Fibroblast of mammary gland (primary cell): ENCODE measurements at places on chromosomes 12 and 14.
A peak's percentile ranks its signal among the peaks of the same experiment; 100 is the strongest.

- DNase-seq: peak; percentile 52
Observed at GRCh38 chr12:57276935-57277563, 26.1 kb upstream of the STAC3 start.

GRCh38 chr12:111753144-111753881, 13.4 kb upstream of the ALDH2 start:
- peak; percentile 69 for DNase-seq

DNA sequence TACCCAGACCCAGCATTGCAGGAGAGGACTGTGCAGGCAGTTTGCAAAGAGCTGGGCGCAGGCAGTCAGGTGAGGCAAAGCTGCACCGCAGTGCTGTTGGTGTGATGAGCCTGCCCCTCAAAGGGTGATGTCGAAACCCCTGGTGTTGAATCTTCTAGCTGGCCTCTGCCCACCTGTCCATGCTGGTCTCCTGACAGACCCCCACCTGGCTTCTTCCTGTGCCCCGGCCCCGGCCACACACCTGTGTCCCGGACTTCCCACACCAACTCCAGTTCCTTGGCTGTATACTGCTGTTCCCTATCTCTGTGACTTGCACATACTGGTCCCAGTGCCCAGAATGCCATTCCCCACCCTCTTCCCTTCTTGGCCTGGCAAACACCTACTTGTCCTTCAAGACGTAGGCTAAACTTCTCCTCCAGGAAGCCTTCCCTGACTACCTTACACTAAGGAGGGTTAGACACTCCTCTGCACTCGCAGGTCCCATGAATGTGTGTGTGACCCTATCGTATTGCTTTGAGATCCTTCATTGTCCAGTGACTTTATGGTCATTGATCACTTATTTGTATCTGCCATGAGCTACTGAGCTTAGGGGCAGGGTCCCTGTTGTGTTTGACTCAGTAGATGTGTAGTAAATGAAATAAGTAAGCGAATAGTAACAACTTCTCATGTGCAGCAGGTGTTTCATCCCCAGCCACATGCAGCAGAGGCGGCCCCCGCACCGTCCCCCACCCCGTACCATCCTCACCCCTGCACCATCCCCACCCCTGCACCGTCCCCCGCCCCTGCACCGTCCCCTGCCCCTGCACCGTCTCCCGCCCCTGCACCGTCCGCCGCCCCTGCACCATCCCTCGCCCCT, 37.4 kb downstream of the ESRRB start:
- no peak for DNase-seq

GRCh38 chr14:74038020-74038859, 19.1 kb downstream of the BBOF1 start:
- peak; percentile 66 for DNase-seq

GRCh38 chr14:50320283-50320682, 8.2 kb downstream of the DMAC2L start:
- peak; percentile 87 for DNase-seq

DNA sequence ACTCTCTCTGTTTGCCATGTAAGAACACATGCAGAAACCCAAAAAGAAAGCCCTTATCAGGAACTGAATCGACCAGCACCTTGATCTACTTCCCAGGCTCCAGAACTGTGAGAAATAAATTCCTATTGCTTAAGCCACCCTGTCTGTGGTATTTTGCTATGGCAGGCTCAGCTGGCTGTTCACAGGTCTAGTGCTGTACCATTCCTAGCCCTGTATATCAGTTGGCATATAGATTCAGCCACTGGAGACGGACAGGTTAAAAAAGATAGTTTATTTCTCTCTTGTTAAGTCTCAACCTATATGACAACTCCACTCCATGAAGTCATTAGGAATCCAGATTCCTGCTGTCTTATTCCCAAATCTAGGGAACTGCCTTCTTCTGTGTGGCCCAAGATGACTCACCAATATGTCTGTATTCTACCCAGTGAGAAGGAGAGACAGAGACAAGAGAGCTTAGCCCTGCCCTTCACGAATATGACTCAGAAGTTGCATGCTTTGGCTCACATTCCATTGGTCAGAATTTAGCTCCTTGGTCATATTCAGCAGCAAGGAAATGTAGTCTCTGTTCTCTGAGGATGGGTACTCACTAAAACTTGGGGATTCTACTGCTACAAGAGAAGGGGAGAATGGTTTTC, 57.0 kb downstream of the PLEKHG7 start:
- peak; percentile 97 for DNase-seq

DNA sequence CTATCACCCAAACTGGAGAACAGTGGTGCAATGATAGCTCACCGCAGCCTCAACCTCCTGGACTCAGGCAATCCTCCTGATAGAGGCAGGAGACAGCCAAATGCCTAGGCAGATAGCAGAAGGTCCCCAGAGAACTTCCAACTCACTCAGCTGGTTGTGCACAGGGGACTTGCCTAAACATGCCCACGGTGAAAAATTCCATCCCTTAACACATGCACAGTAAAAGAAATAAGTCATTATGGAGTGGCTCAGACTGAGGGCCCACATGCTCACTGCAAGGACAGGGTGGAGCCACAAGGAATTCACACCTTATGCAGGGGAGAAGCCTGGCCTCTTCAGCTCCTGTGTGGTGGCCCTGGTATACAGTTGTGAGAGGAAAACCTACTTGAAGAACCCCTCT, 525.8 kb upstream of the ATP2B1 start:
- DNase-seq: peak; percentile 49

DNA sequence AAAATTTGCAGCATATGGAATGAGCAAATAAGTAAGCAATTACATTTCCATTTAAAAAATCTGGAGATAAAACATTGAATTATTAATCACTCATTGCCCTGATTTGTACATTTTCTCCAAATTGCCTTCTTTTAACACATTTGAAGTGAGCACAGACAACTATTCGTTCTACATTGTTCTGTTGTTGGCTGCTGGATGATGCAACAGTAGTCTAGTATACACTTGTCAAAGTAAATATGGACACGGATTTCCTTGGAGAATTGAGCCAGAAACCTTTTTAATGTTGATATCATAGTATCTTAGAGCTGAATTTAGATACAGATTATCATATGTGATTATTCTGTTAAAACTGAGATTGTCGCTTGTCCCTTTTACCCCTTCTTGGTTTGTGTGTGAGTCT, 188.2 kb downstream of the FUT8 start:
- DNase-seq: no peak

DNA sequence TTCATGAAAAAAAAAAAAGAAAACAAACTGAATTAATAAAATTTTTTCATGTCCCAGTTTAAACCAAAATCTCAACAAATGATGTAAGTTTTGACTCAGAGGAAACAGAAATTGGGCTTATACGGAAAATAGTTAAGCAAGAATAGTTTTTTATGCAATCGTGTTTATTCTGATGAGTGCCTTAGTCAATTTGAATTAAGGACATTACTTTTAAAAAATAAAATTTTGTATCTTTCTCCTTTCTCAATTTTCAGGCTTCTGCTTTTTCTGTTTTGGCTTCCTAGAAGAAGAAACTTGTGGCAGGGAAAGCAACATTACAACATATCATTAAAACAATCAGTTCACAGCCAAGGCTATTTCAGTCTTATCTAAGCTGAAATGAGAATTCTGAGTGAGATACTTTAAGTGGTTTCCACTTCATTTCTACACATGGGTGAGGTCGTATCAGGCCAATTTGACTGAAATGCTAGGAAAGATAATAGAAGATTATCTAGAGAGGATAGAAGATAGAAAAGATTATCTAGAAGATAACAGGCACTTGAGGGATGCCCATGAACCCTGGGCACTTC, 52.4 kb downstream of the BCL2L14 start:
- no peak for DNase-seq

DNA sequence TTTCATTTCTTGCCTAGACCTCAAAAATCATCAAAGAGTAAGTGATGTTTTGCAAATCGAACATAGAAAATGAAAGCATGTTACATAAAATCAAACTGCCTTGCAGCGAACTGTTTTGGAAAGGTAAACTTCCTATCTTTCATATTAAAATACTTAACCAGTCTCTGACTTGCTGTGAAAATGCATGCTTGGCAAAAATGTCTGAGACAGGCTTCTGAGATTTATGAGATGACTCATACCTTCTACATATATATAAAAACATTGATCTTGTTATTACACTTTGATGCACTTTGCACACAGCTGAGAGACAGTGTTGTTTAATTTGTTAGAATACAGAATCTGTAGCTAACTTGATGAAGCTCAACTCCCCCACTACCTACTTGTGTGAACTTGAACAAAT, 179.1 kb downstream of the KITLG start:
- peak; percentile 57 for DNase-seq

DNA sequence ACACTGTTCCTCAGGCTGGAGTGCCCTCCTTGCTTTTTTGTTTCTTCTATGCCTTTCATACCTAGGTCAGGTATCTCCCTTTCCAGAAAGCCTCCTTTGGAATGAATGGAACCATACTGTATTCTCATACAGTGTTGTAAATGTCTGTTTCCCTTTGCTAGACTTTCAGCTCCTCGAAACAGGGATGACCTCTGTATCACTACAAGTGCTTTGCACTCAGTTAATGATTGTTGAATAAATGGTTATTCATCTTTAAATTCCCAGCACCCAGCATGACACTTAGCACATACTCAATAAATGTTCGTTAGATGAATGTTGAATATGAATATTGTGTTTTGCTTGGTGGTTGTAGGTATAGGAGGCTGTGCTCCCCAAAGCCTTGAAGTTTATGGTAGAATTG, 5.9 kb upstream of the TULP3 start:
- no peak for DNase-seq

GRCh38 chr12:1384910-1385309, 209.5 kb downstream of the FBXL14 start:
- no peak for DNase-seq

DNA sequence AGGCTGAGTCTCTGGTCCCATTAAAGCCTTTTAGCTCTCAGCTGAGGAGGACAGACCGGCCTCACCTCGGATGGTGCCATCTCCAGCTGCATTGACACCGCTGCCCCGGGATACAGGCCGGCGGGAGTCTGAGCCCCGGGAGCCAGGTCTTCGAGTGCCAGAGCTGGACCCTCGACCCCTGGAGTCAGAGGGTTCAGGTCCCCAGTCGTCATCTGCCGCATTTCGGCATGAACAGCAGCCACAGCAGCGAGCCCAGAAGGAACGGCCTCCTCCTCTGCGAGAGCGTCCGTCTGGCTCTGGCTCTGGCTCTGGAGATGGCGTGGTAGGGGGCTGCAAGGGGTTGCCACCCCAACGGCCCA, 1.0 kb downstream of the TGM1 start:
- no peak for DNase-seq

DNA sequence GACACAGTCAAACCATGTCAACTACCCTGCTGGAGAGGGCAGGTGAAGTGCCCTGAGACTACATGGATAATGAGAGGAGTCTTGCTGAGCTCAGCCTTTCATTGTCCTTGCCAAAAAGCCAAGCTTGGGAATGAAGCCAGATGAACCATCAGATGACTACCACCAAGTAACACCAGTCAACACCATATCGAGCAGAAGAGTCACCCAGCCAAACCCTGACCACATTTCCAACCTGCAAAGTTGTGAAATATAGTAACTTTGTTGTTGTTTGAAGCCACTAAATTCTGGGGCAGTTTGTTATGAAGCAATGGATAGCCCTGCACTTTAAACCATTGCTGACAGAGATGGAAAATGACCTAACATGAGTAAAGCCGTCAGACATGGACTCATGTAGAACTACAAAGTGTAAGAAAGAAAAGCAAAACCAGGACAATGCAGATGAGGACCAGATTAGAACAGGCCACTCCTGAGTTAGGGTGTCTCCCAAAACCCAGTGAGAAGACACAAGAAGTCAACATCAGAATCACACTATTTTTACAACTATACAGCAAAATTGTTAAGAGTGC, 12.5 kb upstream of the CRADD start:
- DNase-seq: peak; percentile 85

DNA sequence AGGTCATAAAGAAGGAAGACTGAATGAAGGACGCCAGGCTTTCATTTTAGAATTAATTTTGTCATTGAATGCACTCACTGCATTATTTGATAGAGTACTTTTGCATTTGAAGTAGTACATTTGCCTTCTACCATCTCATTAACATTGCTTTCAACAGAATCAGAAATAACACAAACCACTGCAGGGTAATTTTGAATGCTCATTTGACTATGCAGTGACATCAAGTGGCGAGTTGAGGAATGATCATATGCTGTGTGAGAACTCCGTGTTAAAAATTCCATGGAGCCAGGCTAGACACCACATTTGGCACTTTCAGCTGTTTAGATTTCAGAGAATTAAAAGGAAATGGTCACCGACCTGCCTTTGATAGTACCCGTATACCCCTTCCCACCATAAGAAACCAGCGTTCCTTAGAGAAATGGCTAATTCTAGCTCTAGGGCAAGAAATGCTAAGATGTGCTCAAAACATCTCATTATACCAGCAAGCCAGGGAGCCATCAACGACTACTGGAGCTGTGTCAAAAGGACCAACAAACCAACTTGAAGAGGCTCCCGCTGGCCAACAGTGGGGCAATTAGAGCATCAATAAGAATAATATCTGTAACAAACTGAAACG, 16.5 kb downstream of the HEBP1 start:
- DNase-seq: peak; percentile 74

- no peak for DNase-seq
Observed at GRCh38 chr12:108714866-108715265, 16.5 kb downstream of the CORO1C start.

GRCh38 chr12:120495731-120496412, at the start of gene DYNLL1:
Gene DYNLL1 (plus strand): TSS chr12:120496113. CDS start chr12:120496422, 309 bp downstream.
- DNase-seq: peak; percentile 94

- DNase-seq: peak; percentile 21
Observed at GRCh38 chr12:49985981-49986380, 13.2 kb downstream of the AQP6 start.

DNA sequence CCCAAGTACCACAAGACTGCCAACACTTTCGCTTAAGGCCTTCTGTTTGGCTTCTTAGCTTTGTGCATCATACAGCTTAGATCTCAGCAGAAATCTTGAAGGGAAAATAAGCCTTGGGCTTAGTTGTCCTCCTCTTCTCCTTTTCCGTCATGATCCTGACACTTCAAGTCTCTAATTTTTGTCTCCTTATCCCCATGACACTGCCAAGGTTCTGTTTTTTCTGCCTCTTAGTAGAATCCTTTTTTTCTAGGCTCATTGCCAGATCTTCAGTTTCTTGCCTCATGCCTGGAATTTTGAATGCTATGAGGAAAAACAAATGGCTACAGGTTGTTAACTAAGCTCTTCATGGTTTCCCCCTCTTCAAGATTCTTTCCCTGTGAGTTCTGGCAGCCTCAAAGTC, 450.4 kb downstream of the LRFN5 start:
- peak; percentile 16 for DNase-seq

DNA sequence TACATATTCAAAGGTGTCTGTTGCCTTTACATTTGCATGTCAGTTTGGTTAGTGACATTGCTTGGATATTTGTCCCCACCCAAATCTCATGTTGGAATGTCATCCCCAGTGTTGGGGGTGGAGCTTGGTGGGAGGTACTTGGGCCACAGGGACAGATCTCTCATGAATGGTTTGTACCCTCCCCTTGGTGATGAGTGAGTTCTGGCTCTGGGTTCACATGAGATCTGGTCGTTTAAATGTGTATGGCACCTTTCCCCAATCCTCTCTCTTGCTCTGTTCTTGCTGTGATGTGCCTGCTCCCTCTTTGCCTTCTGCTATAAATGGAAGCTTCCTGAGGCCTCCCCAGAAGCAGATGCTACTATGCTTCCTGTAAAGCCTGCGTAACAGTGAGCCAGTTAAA, 207.9 kb upstream of the DIO3 start:
- DNase-seq: no peak
